ENCODE measurements at places on chromosomes 5 and 9.

GRCh38 chr5:5341531-5342292 lies 80.8 kb upstream of the ICE1 start:
- DNase-seq: peak; percentile 81

DNA sequence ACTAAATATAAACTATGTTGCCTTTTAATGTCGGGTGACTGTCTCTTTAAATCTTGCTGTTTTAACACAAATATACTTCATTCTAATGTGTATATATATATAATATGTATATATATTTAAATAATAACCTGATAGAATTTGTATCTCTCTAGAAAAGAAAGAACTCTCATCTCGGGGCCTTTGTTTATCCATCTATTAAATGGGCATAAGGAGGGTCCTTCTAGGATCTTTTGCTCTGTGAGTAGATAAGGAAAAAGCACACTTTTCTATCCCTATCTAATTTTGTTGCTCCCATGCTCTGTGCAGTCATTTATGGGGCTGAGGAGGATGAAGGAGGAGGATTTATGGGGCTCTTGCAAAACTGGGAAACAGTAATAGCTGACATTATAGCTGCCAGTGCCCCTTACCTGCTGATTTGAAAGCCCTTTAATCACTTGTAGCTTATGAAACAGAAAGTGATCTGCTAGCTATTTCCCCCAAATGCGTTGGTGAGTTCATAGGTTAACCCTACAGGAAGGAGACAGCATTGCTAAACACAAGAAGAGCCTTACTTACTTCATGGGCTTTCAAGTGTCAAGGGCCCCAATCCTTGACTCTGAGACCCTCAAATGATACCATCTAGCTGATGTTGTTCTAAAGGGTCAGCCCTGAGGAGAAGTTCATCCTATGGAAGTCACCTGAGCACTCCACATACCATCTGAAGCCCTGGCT lies 5.8 kb upstream of the PPARGC1B start:
- DNase-seq: no peak

GRCh38 chr5:35832762-35833161 lies 23.9 kb upstream of the IL7R start:
- no peak for DNase-seq

GRCh38 chr5:54799645-54800044 lies 185.7 kb downstream of the ESM1 start:
- DNase-seq: no peak

GRCh38 chr5:73122875-73123810 lies 2.8 kb downstream of the TMEM171 start:
- DNase-seq: peak; percentile 71

DNA sequence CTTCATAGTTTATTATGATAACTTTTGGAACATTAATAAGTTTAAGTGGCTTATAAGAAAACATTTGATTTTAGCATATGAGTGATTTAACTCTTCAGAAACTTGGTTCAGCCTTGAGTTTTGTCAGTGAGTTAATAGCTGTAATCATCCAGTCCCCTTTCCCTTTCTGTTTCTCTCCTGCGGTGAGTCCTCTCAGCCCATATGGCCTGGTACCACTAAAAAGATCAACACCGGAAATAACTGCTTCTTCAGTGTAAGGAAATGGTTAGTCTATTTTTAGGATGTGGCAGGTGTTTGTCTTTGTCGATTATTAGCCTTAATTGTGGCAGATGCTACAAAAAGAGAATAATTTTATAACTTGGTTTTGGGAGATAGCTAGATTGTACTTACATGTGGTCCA lies 120.2 kb upstream of the GRHPR start:
- DNase-seq: peak; percentile 10

DNA sequence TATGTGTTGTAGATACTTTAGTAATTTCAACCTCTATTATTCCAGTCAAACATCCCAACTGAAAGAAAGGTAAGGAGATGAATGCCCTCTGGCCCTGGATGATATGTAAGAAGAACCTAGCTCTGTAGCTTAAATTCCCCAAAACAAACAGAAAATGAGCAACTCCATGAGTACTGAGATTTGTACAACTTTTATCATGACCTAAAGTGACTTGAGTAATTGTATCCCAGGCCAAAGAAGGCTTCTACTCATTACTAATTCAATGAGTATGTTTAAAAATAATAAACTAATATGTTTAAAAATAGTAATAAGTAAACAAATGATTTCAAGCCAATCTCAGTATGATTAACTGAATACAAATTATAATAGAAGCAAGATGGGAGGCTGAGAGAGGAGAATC lies 414.0 kb upstream of the ACTBL2 start:
- no peak for DNase-seq

DNA sequence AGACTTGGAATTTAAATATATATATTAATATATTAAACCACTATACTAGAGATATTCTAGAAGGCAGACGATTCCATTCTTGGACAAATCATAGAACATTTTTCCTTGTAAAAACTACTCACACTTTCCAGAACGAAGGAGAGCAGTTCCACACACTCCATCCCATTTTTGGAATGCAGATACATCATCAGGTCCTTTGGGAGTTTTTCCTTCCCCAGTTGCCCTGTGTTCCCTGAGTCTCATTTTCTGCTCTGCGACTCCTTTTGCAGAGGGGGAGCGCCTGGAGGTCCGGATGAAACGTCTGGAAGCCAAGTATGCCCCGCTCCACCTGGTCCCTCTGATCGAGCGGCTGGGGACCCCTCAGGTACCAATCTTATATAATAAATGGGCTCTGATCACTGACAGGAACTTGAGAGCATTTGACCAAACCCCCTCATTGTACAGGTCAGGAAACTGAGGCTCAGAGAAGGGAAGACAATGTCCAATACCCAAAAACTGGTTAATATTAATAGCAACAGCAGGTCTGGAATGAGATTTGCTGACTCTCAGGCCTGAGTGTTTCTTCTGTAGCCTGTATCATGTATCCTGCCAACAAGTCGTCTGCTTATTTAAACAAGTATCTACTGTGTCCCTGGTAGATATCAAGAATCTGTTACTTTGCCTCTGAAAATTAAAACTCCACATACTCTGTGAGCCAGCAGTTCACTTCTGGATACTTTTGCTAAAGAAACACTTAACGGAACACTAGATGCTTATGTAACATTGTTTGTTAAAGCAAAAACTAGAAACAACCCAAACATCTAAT lies 76.8 kb upstream of the NIPAL4 start:
- DNase-seq: peak; percentile 41

GRCh38 chr9:8012986-8013385 lies 213.4 kb upstream of the DMAC1 start:
- peak; percentile 69 for DNase-seq

DNA sequence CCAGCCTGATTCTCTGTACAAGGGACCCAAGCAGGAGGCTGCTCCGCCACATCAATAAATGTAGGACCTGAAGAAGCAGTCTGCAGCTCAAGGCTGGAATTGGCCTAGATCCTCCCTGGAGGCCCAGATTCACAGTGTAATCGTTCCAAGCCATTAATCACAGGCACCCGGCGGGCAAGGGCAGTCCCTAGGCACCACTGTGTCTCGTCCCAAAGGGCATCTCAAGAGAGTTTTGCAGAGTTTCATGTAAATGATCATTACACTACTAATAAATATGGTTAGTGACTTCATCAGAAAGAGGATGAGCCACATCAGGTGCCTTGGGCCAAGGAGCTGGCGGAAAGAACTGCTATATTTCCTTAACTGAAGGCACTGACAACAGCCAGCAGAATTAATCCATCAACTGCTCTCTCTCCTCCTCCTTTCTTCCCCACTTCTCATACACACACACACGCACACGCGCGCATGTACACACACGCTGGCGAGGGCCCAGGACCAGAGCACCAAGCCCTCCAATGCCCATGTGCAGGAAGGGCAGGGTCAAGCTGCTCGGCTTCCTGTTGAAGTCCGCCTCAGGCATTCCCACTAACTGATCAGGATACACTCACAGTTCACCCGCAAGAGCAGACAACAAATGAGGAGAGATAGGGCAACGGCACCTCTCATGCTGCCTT lies 33.9 kb downstream of the GNAQ start:
- no peak for DNase-seq

- no peak for DNase-seq
Measured at GRCh38 chr9:21443849-21444625, 3.8 kb downstream of the IFNA1 start.

DNA sequence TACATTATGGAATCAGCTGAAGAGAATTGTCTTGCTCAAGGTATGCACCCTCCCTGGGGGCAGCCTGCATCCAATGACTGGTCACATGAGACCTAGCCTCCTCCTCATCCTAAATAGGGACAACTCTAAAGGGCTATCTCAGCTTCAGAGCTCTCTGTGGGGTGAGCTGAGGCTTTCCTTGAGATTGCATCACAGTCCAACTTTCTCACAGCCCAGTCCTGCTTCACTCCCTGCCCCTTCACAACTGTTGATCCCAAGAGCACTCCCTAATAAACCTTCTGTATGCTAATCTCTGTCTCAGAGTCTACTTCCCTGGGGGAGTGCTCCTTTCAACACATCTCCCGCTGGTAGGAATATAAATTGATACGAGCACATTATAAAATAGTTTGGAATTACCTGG lies 44.1 kb upstream of the ERBIN start:
- DNase-seq: no peak

- DNase-seq: no peak
Measured at GRCh38 chr5:65913519-65913918, 12.9 kb upstream of the ERBIN start.

DNA sequence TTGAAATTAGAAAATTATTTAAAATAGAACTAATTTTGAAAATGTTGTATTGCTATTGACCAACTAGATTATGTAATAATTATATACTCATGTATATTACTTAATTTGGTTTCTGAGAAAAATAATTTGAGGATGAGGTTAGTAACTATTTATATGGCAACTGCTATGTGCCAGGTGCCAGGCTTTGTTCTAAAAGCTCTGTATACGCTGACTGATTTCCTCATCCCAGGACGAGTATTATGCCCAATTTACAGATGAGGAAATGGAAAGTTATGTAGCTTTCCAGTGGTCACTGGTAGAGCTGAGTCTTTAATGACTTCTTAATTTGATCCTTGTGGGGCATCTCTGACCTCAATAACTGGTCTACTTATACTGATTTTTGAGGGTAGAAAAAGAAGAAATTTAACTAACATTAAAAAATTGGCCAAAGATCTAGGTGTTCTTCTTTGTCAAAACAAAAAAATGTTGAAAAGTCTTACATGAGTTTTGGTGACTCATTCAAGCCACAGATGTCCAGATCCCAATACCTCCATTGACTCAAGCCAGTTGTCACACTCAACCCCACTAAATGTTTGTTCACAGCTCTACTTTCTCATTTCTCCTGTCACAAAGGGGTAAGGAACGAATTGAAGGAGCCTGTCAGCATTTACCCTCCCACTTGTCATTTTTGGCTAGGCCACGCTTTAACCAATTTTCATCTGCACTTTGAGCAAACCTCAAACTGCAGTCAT lies 228.1 kb upstream of the MEF2C start:
- DNase-seq: no peak

DNA sequence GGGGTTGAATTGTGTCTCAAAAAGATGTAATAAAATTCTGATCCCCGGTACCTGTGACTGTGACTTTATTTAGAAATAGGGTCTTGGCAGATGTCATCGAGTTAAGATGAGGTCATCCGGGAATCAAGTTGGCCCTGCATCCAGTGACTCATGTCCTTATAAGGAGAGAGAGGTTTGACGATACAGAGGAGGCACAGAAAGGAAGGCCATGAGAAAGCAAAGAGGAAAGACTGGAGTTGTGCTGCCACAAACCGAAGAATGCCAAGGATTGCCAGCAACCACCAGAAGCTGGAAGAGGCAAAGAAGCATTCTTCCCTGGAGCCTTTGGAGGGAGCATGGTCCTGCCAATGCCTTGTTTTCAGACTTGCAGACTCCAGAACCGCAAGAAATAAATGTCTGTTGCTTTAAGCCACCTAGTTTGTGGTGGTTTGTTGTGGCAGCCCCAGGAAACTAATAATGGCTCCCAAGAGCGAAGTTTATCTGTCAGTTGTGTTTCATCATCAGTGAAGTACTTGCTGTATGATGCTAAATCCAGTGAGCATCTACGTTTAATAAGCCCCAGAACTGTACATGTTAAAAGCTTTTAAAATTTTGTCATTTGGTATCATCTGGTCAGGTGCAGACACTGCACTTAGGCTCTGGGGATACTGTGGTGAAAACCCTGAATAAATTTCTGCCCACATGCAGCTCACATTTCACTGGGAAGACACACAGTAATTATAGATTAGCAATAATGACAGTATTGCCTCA lies 114.8 kb downstream of the TLE4 start:
- DNase-seq: peak; percentile 70

GRCh38 chr5:90606539-90606938 lies 47.9 kb downstream of the ADGRV1 start:
- no peak for DNase-seq

GRCh38 chr9:18796696-18797270 lies 236.2 kb downstream of the SAXO1 start:
- DNase-seq: no peak

DNA sequence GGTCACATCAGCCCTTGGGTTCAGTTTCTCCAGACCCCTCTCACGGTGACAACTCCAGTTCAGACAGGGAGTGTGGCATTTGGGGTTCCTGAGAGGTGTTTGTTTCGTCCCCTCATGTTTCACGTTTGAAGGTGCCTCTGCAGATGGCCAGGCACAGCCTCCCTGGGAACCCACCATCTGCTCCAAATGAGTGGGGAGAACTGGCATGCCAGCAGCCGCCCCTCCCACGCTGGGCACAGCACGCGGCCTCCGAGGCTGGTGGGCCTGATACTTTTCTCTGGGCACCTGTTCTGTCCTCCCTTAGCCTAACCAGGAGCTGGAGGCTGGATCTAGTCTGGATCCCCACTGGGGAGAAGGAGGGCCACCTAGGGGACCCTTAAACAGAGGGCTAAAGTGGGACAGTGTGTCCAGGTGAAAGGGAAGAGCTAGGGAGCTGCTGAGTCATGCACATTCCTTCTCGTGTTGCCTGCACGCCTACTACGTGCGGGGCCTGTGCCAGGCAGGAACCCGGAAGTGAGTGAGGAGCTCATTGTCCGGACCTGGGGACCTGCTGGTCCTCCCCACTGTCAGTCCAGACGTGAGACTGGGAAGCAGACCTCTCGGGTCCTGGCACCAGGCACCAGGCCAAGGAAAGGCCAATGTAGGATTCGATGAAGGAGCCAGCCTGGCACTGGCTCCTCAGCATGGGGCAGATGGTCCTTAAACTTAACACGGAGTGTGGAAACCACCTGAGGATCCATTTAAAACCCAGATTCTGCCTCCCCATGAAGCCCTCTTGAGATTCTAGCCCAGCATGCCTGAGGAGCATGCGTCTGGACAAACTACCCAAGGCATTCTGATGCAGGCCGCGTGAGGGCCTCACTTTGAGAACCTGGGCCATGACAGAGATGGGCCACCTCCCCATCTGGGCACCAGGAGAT lies 11.7 kb downstream of the DNM1 start:
- no peak for DNase-seq

- no peak for DNase-seq
Measured at GRCh38 chr5:145979270-145980223, 43.2 kb downstream of the SH3RF2 start.

Measured in fibroblast of skin of right quadriceps (primary cell).